Breast epithelium (tissue), 4 donors: ENCODE measurements at places on chromosomes 12 and 14. TPM values are rescaled to one million over a fixed set of nuclear protein-coding genes. Genes with fewer than 3 reads are reported as not detected.

DNA sequence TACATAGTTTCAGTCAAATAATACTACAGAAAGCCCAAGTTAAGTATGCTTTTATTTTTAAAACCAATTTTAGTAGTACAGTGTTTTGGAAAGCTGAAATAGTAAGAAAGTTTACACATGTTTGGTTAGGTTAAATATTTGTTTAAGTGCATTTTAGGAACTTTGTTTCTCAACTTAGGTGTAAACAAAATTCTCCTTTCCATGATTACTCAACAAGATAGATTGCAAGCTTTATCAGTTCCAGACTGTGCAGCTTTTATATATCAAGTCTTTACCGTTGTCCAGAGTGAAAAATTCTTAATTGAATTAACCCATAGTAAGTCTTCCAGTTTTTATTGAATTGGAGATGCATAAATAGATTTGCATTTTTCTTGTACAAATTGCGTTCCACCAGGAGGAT, 45.1 kb downstream of the PIWIL1 start:
- no peaks in the 10 kb centered on the region for H3K27me3 ChIP-seq
- no peaks in the 10 kb centered on the region for H3K36me3 ChIP-seq
- no peak for DNase-seq
- H3K27ac ChIP-seq: no peak overlapping the region
- H3K4me1 ChIP-seq: no peaks in the 10 kb centered on the region

- H3K4me3 ChIP-seq: no peak overlapping the region
- no peak for DNase-seq
- no peaks in the 10 kb centered on the region for H3K27me3 ChIP-seq
These were observed 81.8 kb downstream of the WIF1 start for GRCh38 chr12:65039301-65039700.

- no peak overlapping the region for H3K4me3 ChIP-seq
- DNase-seq: no peak
- H3K4me1 ChIP-seq: no peaks in the 10 kb centered on the region
- no peak overlapping the region for H3K27ac ChIP-seq
- H3K27me3 ChIP-seq: peaks cover 7% of the 10 kb centered on the region
These were observed 158.6 kb downstream of the DICER1 start for GRCh38 chr14:94998685-94999084.

The MIP gene
- not detected for total RNA-seq
